T-helper 17 cell (primary cell): ENCODE measurements at places on chromosomes 11 and 22. TPM values are rescaled to one million over a fixed set of nuclear protein-coding genes. Genes with fewer than 3 reads are reported as not detected.
A peak's percentile ranks its signal among the peaks of the same experiment; 100 is the strongest.

DNA sequence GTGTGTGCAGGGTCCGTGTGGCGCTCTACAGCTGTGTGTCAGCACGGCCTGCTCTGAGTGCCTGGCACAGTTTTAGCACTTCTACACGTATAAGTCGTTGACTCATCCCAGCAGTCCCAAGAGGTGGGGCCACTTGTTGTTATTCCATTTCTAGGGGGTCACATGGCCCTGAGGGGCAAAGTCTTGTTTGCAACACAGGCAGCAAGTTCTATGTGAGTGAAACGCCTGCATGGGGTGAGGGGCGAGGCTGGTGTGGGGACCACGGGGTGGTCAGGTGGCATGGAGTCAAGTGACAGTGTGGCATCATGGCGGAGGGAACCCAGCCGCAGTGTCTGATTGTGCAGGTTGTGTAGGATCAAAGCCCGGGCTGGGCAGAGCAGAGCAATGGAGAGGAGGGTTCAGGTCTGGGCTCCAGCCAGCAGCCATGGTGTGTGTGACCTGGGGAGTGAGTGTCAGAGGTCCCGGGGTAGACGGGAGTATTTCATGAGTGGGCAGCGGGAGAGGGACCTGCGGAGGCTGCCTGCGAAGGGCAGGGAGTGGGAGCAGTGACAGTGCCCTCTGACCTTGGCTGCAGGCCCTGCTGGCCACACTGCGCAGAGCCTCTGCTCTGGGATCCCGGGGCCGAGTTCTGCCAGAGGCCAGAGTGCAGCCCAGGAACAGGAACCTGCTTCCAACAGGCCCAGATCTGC, 27.9 kb downstream of the SHANK3 start:
- H3K27me3 ChIP-seq = peaks cover 14% of the 10 kb centered on the region
- H3K27ac ChIP-seq = no peak overlapping the region
- H3K36me3 ChIP-seq = no peaks in the 10 kb centered on the region
- no peak for DNase-seq

DNA sequence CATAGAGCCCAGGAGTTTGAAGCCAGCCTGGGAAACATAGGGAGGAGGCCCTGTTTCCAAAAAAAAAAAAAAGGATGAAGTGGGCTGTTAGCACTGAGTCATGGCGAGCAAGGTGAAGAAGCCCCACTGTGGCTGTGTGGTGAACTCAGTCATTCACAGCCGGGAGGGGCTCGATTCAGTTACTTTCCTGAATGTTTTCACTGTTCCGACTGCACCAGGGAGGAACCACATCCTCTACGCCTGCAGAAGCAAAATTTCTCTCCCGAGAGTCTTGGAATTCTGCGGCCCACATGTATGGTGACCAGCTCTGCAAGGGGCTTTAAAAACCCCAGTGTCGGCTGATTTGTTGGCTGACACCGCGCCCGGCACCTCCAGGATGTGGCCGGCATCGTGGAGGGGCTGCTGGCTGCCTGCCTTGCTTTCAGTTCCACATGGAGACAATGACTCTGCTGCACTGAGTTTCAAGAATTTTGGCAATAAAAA, 27.8 kb upstream of the GRAMD4 start:
- H3K27me3 ChIP-seq = no peaks in the 10 kb centered on the region
- H3K4me3 ChIP-seq = peak overlapping the region; percentile 41
- H3K4me1 ChIP-seq = peaks cover 19% of the 10 kb centered on the region
- DNase-seq = no peak

Gene CSNK2A3
- total RNA-seq = 0.26 TPM

DNA sequence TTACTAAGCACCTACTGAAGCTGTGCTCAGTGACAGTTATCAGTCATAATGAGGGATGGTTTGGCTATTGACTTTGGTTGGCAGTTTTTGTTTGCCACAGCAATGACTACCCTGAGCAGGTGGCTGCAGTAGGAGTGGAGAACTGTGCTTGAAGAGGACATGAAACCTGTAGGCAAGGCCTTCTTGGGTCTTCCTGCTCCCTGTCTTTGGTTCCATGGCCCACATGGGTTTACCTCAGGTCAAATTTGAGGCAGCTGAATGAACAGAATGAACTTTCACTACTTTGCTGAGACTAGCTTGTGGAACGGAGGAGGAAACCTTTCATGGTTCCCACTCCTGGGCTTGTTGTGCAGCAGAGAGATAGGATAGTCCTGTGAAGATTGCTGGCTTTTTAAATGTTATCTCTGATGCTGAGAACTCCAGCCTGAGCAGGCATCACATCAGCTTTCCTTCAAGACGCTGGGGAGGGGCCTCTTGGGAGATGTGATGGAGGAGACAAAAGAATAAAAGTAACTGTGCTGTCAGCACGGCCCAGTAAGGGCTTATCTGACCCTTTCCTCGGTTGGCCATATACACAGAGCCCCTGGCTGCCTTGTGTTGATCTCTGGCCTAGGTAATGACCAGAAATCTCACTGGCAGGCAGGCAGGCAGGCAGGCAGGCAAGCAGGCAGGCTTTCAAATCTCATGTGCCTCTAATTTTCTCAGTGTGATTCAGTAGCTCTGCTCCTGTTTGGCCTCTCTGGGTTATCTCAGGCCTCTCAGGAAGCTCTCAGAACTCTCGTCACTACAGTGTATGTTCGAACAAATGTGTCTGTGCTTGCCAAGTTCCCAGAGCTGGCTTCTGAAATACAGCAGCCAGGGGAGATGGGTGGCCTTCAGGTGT, 12.0 kb downstream of the STIM1 start:
- peak overlapping the region; percentile 56 for H3K4me3 ChIP-seq
- H3K36me3 ChIP-seq = no peaks in the 10 kb centered on the region
- H3K4me1 ChIP-seq = peaks cover 70% of the 10 kb centered on the region
- H3K27me3 ChIP-seq = no peaks in the 10 kb centered on the region
- no peak for DNase-seq
- H3K27ac ChIP-seq = peak overlapping the region; percentile 85

Gene ASCL2
- total RNA-seq = 0.18 TPM

Gene CDK2AP2
- total RNA-seq = 33.8 TPM

Gene COMMD9
- 39.1 TPM for total RNA-seq

GRCh38 chr11:86089659-86090058, 20.8 kb upstream of the PICALM start:
- no peak overlapping the region for H3K27ac ChIP-seq
- DNase-seq = no peak
- H3K36me3 ChIP-seq = peaks cover 4% of the 10 kb centered on the region
- H3K4me3 ChIP-seq = no peak overlapping the region

Gene C22orf42
- not detected for total RNA-seq

- no peak overlapping the region for H3K27ac ChIP-seq
- peaks cover 3% of the 10 kb centered on the region for H3K4me1 ChIP-seq
- H3K36me3 ChIP-seq = no peaks in the 10 kb centered on the region
Observed at GRCh38 chr22:48943567-48944432, 883.9 kb downstream of the BRD1 start.

Gene C11orf42
- not detected for total RNA-seq

Gene CHST1
- not detected for total RNA-seq

GRCh38 chr22:47395481-47395880, 633.0 kb downstream of the TBC1D22A start:
- no peak for DNase-seq
- no peak overlapping the region for H3K27ac ChIP-seq

DNA sequence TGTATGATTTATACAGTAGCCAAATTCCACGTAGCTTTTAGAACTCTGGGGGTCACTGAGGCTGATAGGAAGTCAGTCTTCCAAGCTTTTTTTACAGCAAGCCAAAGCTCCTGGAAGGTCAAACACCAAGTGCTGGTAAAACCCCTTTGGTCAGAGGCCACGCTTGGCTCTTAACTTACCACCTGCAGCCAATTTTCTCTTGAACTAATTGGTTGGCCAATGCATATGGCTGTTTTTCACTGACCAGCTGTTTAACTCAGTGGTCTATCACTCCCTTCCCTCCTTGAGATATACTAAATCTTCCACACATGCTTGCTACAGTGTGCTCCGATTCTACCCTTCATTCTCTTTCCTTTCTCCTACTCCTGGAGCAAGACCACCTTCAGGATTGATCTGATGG, 116.0 kb downstream of the FAR1 start:
- no peak overlapping the region for H3K27ac ChIP-seq
- H3K36me3 ChIP-seq = no peaks in the 10 kb centered on the region
- DNase-seq = no peak
- H3K27me3 ChIP-seq = no peaks in the 10 kb centered on the region

Gene SGSM1
- total RNA-seq = 3.0 TPM

Gene OR6A2
- total RNA-seq = not detected

DNA sequence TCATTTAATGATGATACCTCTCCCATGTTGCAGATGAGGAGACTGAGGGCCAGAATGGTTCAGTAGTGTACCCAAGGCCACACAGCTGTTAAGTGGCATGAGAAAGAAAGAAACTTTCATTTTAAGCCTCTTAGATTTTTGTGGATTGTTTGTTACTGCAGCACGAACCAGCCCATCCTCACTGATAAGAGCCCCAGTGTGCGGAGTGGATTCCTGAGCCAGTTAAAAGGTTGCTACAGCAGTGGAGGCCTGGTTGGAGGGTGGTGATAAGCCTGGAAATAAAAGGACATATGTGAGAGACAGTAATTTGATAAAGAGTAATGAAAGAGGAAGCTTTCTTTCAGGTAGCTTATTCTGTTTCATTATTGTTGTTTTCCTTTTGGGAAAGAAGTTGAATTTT, 89.0 kb downstream of the ATXN10 start:
- H3K27me3 ChIP-seq = no peaks in the 10 kb centered on the region
- H3K27ac ChIP-seq = no peak overlapping the region
- H3K4me1 ChIP-seq = peaks cover 9% of the 10 kb centered on the region
- no peak for DNase-seq
- H3K4me3 ChIP-seq = no peak overlapping the region
- H3K36me3 ChIP-seq = peaks cover 3% of the 10 kb centered on the region

Gene OR52I1
- not detected for total RNA-seq

DNA sequence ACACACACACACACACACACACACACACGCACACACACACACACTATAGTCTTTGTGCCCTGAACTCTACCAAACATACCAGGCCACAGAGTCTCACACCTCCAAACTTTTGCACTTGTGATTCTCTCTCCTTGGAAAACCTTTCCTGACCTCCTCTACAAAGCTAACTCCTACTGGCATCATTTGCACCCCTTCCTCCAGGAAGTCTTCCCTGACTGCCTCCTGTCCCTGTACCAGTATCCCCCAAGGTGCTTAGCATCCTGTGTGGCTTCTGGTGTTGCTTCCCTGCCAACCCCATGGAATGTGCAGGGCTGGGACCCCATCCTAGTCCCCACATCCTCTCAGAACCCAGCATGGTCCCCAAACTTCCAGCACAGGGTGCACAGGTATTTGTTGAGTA, 8.9 kb downstream of the TPST2 start:
- no peaks in the 10 kb centered on the region for H3K27me3 ChIP-seq
- peak overlapping the region; percentile 52 for H3K4me3 ChIP-seq
- peaks cover 2% of the 10 kb centered on the region for H3K36me3 ChIP-seq
- DNase-seq = no peak

DNA sequence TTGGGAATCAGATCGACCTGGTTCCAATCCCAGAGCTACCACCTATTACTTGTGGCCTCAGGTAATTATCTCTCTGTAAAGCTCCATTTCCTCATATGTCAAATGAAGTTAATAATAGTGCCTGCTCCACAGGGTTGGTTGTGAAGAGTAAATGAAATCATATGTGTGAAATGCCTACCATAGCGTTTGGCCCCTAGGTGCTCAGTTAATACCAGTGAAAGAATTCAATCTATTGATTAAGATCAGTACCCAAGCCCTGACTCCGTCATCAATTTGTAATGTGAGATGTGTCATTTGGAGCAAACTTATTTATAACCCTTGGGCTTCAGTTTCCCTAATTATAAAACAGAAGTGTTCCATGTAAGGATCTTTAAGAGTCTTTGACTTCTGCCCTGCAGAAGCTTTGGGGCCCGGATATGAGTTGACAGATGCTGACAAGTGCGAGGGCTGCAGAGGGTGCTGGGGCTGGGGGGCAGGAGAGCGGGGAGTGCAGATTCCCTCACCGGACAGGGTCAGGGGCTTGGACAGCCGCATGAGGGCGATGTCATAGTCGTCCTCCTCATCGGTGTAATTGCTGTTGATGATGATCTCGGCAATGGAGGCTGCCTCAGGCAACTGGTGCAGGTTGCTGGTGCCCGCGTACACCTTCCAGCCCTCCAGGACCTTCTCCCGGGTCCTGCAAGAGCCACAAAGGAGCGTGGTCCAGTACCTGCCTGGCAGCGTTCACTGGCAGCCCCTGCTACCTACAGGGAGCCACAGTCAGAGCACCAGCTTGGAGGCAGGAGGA, 20.9 kb downstream of the TMPRSS13 start:
- no peak for DNase-seq
- H3K4me1 ChIP-seq = peaks cover 11% of the 10 kb centered on the region
- H3K4me3 ChIP-seq = no peak overlapping the region
- no peak overlapping the region for H3K27ac ChIP-seq

GRCh38 chr11:61174273-61174672, 13.0 kb upstream of the VPS37C start:
- no peak overlapping the region for H3K27ac ChIP-seq
- no peaks in the 10 kb centered on the region for H3K36me3 ChIP-seq
- H3K4me3 ChIP-seq = no peak overlapping the region
